ENCODE measurements at places on chromosomes 4 and X.
A peak's percentile ranks its signal among the peaks of the same experiment; 100 is the strongest.

DNA sequence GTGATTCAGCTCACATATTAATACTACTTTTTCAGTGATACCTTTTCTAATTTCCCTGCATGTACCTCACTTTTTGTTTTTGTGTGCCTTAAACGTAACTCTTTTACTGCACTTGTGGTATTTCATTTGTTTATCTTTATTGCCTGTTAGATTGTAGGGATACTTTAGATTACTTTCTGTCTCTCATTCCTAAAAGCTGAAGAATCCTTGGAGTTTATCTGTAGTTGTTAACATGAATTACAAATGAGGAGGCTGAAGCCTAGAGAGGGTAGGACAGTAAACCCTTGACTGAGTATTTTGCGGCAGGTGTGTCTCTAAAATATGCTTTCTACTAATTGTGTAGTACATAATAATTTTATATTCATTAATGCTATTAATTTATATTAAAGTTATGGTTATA lies 34.9 kb downstream of the BMP2K start:
- DNase-seq = no peak

GRCh38 chr4:4542774-4543485 lies 1.1 kb upstream of the STX18 start:
- DNase-seq = no peak

DNA sequence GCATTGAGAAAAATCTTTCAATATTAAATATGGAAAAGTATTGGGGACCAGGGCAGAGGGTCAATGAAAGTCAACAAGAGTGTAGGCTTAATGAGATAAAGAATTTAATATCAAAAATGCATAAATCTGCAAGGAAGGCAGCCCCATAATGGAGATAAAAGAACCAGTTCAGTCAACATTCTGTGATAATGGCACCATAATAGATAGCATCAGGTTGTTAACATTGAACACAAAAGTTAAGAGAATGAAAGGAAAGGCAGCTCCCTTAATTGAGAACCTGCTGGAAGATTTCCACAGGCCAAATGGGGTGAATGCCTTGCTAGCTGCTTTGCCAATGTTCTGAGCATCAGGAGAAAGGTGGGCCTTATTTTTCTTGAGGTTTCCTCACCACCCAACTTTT lies 60.4 kb upstream of the TMEM33 start:
- DNase-seq = no peak

DNA sequence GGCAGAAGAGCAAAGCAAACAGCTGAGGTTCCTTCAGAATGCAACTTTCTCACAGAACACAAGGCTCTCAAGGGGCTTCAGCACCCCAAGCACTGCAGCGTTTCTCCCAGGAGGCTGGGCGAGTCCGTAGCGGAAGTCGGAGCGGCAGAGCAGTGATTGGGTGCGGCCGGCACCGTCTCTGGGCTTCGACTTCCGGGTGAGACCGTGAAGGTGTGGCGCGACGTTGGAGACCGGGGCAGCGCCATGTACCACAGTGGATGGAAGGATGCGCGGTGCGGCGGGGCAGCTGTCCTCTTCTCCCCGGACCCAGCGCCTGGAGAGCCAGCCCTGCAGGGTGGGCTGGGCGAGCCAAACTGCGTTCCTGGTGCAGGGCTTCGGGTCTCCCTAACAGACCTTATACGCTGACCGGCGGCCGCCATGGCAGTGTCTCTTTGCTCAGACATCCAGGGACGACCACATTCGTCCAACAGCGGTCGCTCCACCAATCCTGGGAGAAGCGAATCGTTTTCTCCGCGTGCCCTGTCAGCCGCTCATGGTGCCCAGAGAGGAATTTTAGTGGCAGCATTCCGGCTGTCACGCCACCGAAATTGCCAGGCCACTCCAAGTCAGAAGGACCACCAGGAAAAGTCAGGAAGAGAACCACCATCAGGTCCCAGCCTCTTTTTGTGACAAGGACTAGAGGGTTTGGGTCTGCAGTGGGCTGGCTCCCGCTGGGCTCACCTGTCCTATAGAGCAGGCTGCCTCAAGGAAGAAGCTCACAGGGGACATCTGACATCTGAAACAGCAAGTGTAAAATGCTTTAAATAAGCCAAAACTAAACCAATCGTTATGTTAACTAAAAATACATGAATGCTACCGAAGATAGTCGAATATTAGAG lies 20.5 kb downstream of the TRIM61 start:
- DNase-seq = peak; percentile 90

DNA sequence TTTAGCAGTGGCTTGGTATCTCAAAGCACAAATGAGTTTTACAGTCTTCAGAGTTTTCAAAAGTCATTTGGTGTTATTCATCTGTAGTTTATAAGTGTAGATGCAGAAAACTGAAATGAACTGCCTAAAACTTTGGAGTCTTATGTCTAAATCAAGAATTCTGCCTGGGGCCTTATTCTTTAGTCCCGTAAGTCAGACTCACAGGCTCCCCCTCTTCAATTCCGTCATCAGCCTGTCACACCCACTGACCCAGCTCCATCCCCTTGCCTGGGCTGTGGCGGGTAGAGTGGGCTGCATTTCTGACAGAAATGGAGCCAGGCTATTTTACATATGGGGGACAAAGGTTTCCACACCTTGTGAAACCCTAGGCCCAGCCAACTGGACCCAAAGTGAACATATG lies 44.3 kb downstream of the TSPAN5 start:
- no peak for DNase-seq

DNA sequence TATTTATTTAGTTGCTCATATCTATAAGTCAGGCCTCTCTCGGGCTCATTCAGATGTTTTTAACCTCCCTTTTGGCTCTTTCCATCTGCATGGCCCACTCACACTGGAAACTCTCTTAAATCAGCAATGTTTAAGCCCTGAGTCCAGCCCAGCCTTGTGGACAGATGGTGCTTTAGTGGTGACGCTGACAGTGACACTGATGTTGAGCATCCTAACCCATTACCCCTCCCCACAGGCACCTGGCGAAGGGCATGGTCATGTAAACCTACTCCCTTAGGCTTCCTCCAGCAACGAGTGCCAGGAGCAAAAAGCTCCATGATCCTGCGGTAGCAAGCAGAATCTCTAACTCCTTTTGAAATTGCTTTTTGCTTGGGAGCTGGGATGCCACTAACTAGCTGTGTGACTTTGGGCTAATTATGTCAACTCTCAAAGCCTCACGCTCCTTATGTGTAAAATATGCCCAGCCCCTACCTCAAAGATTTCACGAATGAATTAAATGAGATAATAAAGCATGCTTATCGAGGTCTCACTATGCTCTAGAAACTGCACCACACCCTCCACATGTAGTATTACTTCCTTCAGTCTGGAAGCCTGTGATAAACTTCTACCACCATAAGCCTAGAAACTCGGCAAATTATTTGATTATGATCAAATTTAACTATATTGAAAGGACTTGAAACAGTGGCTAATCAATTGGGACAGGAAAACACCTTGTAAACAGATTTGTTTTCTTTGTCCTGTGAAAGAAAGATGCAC lies 569.4 kb downstream of the BCOR start:
- no peak for DNase-seq

Data from lower leg skin (tissue), 4 donors.